ENCODE measurements at places on chromosomes 5 and 9. TPM values are rescaled to one million over a fixed set of nuclear protein-coding genes. Genes with fewer than 3 reads are reported as not detected.
A peak's percentile ranks its signal among the peaks of the same experiment; 100 is the strongest.

DNA sequence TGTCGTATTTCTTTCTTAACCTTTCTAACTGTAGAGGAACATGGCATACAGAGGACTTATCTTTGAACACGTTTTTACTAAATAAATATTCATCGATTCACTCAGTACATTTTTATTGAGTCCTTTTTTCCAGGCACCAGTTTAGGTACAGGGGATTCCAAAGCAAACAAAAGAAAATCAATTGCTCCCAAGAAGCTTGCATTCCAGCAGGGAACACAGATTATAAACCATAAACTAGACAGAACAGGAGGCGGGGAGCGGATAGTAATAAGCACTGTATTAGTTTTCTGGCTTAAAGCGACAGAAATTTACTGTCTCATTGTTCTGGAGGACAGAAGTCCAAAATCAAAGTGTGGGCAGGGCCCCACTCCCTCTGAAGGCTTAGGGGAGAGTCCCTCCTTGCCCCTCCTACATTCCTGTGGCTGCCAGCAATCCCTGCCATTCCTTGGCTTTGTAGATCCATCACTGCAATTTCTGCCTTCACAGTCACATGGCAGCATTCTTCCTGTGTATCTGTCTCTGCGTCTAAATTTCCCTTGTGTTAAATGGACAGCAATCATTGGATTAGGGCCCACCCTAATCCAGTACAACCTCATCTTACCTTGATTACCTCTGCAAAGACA, 115.5 kb downstream of the COL23A1 start:
- no peak for DNase-seq

Gene CCDC112
- polyA plus RNA-seq, result 5.9 TPM

Gene PPP2R2B
- polyA plus RNA-seq, result 0.08 TPM

Gene ASTN2
- polyA plus RNA-seq, result not detected

DNA sequence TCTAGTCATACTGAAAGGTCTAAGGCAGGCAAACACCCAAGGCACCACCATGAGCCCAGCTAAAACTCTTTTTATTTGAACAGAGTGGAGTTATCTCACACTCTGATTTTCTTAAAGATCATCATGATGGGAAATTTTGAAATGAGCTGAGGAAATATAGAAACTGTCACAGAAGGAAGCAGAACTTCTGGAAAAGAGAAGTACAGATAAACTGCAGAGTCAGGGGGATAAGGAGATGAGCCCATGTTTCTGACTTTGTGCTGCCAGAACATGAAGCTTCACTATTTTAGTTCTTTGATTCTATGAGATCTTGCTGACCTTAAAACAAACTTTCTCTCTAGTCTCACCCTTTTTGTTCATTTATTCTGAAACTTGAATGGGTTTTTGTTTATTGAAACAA, 406.5 kb upstream of the EDIL3 start:
- DNase-seq, result peak; percentile 76

GRCh38 chr9:17807613-17808282, 228.9 kb downstream of the SH3GL2 start:
- DNase-seq, result no peak

Gene DAB2IP
- 0.17 TPM for polyA plus RNA-seq

Gene CDO1
- polyA plus RNA-seq, result not detected

GRCh38 chr9:124254261-124254682, 3.5 kb upstream of the NEK6 start:
- DNase-seq, result peak; percentile 60

Gene CTNND2
- polyA plus RNA-seq, result not detected

DNA sequence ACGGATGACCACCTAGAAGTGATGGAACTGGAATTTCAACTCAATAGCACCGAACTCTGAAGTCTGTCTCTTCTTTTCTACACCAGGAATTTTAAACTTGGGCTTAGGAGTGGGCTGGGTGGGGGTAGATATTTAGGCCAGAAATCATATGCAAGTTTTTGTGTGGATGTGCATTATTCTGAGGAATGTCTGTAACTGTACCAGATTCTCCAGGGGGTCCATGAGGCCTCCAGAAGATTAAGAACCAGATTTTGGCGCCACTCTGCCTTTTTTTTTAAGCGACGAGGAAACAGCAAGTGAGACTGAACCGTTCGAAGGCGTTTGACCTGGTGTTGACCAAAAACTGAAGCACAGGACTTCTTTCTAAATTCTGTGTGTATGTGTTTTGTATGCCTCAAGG, 88.8 kb upstream of the TTC23L start:
- DNase-seq, result no peak

- no peak for DNase-seq
Measured at GRCh38 chr5:77709340-77709739, 66.8 kb downstream of the TBCA start.

- DNase-seq, result peak; percentile 10
Measured at GRCh38 chr9:121736934-121737462, 85.6 kb downstream of the DAB2IP start.

Gene IL31RA
- 1.3 TPM for polyA plus RNA-seq

Gene TAF7
- 11.8 TPM for polyA plus RNA-seq

Gene UGT3A2
- polyA plus RNA-seq, result not detected

GRCh38 chr5:36060420-36060887, 6.2 kb downstream of the UGT3A2 start:
- DNase-seq, result no peak

- DNase-seq, result no peak
Measured at GRCh38 chr9:72791436-72791835, 161.4 kb downstream of the ALDH1A1 start.

Gene NUTM2G
- not detected for polyA plus RNA-seq

Gene CNTNAP3
- not detected for polyA plus RNA-seq

Gene FAM78A
- 6.4 TPM for polyA plus RNA-seq

Gene RABGAP1
- 14.7 TPM for polyA plus RNA-seq

Gene LHFPL2
- polyA plus RNA-seq, result 11.6 TPM

DNA sequence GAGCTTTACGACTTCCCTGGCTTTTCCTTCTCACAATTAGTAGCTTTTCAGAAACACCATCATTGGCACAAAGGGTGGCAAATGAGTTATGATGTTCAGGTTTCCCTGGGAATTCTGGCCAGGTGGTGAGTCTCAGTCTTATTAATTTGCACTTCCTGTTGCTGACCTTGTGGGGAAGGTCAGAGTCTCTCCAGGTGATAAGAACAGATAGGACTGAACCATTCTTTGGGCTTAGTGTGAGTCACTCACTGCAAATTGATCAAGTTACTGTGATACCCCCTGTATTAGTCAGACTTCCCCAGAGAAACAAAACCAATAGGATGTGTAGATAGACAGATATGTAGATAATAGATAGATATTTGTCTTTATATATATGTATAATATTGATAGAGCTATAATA, 53.8 kb upstream of the RANBP3L start:
- no peak for DNase-seq

Gene TMEM174
- polyA plus RNA-seq, result not detected
